BE2C (cell line): ENCODE measurements at places on chromosomes 13 and 19.

DNA sequence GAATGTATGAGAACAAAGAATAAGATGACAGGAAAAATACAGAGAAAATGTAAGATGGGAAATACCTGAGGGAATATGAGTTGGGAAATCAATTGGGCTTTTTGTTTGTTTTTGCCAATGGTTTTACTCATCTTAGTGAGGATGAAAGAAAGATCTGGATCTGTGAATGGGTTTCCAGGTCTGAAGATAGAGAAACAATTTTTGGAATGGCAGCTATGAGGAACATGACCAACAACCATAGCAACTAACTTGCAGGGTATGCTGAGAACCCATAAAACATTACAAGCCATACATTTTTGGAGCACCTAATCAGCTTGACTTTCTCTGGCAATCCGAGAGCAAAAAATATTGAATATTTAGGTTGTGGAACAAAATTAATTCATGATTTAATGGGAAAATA lies 290.0 kb downstream of the KCTD12 start:
- DNase-seq: no peak

GRCh38 chr19:34493038-34493648 lies 11.6 kb downstream of the WTIP start:
- no peak for DNase-seq

DNA sequence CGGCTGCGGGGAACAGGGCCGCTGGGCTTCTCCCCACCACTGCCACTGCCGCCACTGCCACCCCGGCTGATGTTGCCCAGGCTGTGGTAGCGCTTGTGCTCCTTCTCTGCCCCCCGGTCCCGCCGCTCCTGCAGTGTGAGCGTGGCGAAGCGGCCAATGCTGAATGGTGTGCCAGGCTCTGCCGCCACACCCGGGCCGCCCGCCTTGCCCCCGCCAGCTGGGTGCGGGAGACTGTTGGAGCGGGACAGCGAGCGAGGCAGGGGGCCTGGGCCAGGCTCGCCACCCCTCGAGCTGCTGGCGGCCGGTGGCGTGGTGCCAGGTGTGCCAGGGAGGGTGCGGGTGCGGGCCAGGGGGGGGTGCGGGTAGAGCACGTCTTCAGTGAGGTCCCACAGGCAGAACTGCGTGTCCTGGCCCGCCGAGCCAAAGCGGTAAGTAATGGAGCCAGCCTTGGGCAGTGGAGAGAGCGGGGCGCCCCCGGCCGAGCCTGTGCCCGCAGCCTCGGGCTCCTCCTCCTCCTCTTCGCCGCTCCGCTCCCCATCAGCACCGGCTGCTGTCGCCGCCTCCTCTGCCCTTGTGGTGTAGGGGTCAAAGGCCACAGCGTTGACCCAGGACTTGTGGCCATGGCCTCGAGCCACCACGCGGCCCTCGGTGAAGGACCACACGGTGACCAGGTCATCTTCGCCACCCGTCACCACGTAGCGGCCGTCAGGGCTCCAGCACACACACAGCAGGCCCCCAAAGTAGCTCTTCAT lies 3.7 kb upstream of the DMPK start:
- DNase-seq: no peak

DNA sequence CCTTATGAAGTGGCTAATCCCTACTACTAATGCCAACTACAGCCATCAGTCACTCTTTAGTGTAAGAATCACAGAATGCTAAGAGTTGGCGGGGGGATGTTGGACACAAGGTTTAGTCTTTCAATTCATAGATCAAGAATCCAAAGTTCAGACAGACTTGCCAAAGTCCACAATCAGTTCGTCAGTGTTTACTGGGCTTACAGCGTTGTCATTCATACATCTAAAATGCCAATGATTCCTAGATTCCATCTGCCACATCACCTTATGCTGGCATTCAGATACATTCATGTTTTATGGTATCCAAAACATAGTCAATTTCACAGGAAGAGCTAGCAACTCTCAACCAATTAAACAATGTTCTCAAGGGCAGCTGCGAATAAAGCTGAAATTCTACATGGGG lies 18.1 kb downstream of the RCBTB2 start:
- DNase-seq: no peak

GRCh38 chr19:3684817-3685410 lies 15.4 kb downstream of the PIP5K1C start:
- DNase-seq: no peak

DNA sequence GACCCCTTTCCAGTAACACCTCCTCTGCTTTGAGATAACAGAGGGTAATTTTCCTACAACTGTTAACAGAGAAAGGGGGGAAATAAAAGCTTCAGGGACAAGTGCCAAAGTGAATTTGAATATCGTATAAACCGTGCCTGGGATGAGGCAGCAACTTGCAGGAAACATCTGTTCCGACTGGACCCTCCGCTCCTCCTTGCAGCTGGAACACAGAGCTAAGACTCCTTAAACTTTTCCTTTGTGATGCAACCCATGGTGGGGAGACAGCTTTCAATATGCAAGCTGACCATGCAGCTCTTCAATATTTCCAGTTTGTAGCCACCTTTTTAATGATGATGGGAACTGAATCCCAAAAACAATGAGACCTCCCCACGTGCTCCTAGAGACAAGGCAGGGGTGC lies 432.6 kb downstream of the ZNF536 start:
- DNase-seq: no peak

DNA sequence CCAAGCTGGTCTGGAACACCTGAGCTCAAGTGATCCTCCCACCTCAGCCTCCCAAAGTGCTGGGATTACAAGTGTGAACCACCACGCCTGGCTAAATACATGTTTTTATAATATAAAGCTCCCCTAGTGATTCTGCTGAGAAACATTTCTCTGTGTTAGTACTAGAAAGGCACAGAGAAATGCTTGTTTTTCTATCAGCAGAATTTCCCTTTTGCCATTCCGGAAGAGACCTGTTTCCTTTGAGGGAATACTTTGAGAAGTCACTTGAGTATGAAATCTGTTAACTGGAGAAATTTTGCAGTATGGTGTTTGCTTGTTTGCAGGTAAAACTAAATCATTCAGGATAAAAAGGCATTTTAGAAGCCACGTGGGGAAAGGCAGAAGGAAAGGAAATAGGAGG lies 4.4 kb upstream of the NLRP12 start:
- DNase-seq: no peak
